Adrenal gland (tissue), 19 donors: ENCODE measurements at places on chromosomes 3 and 15.
A peak's percentile ranks its signal among the peaks of the same experiment; 100 is the strongest.

DNA sequence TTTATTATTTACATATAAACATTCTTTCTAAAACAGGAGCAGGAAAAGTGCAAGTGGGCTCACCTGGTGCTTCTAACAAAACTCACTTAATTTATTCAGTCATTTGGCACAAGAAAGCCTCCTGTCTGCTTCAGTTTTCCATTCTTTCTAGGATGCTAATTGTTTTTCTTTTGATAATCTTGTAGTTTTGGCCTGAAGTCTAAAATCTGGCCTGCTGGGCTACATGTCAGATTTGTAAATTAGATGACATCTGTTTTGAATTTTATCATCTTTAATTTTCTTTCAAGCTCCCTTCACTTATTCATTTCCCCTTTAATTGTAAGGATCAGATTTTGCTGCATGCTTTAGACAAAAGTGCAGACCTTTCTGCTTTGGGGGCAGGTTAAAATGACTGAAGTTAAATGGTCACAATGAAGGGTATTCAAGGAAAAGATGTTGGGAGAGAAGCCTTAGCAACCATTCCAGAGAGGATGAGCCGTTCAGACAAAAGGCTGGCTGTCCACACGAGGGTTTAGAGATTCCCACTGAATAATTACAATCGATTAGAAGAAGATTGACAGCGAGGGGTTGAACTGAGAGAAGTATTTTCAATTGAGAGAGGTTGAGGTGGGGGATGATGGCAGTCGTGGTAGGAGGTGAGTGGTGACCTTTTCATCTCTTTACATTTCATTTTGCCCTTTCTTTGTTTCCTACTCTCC is 59.9 kb upstream of the PTX3 start:
- DNase-seq, result no peak
- H3K36me3 ChIP-seq, result no peaks in the 10 kb centered on the region
- H3K27me3 ChIP-seq, result no peaks in the 10 kb centered on the region
- H3K4me1 ChIP-seq, result no peaks in the 10 kb centered on the region
- H3K27ac ChIP-seq, result no peak overlapping the region
- H3K4me3 ChIP-seq, result no peak overlapping the region

GRCh38 chr3:38992117-38992760 is 59.5 kb downstream of the SCN11A start:
- no peak overlapping the region for H3K27ac ChIP-seq
- no peak for DNase-seq
- no peaks in the 10 kb centered on the region for H3K4me1 ChIP-seq
- H3K27me3 ChIP-seq, result no peaks in the 10 kb centered on the region
- no peaks in the 10 kb centered on the region for H3K36me3 ChIP-seq

DNA sequence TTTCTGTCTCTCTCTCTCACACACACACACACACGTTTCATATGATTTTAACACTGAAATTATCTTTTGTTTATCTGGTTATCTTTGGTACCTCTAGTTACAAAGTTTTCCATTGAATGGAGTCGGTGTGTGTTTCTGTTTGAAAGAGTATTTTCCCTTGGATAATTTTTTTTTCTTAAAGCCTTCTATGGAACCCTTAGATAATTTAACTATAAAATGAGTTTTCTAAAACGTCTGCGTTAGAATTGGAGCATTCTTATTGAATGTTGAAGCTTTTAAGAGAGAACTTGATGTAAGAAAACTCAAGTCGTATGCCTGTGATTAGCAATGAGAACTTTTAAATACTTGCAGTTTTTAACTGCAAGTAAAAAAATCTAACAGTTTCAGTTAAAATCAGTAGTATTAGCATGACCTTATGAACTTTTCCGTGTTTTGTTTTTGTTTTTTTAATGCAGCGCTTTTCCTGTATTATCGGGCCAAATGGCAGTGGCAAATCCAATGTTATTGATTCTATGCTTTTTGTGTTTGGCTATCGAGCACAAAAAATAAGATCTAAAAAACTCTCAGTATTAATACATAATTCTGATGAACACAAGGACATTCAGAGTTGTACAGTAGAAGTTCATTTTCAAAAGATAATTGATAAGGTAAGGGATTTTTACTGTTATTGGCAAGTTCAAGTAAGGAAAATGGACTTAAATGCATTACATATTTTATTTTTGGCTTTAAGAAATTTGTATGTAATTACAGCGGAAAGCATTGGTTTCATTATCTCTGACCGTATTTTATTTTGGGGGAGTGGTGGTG is 3.0 kb downstream of the SMC4 start:
- no peak for DNase-seq
- no peaks in the 10 kb centered on the region for H3K4me1 ChIP-seq
- peak overlapping the region; percentile 73 for H3K4me3 ChIP-seq
- no peak overlapping the region for H3K27ac ChIP-seq
- no peaks in the 10 kb centered on the region for H3K36me3 ChIP-seq

GRCh38 chr15:73035221-73035620 is 17.0 kb upstream of the NEO1 start:
- no peaks in the 10 kb centered on the region for H3K27me3 ChIP-seq
- no peak overlapping the region for H3K27ac ChIP-seq
- H3K4me3 ChIP-seq, result no peak overlapping the region

DNA sequence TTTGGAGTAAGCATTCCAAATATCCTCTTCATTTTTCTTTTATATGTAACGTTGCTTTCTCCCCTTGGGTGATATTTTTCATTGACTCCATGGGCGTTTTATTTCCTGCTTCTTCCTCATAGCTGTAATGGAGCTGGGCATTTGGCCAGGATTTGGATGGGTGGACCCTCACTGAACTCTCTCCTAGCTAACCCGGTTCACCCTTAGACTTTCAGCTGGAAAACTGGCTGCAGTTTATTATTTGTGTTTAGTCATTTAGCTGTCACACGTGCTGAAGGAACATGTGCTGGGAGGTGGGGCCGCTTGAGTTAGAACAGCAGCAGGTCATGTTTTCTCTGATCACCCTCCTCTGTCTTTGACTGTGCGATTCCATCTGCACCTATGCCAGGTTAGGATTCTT is 407.6 kb downstream of the ZIC1 start:
- no peaks in the 10 kb centered on the region for H3K27me3 ChIP-seq
- H3K4me3 ChIP-seq, result no peak overlapping the region
- no peaks in the 10 kb centered on the region for H3K36me3 ChIP-seq
- no peaks in the 10 kb centered on the region for H3K4me1 ChIP-seq
- no peak overlapping the region for H3K27ac ChIP-seq

DNA sequence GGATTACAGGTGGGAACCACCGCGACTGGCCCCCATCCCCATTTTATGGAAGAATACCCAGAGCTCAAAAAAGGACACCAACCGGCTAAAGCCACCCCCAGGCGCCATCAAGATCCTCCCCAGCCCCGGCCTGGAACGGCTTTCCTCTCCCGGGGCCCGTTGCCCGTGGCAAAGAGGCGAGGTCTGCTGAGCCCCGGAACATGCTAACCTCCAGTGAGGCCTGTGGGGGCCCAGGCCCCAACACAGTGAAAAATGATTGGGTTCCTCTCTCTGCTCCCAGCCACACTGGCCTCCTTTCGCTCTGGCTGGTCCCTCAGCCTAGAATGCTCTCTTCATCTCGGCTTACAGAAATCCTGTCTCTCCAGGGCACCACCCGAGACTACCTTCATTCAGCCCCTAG is 46.5 kb upstream of the SMAD6 start:
- no peak overlapping the region for H3K27ac ChIP-seq
- H3K4me3 ChIP-seq, result no peak overlapping the region
- H3K36me3 ChIP-seq, result no peaks in the 10 kb centered on the region
- H3K4me1 ChIP-seq, result peaks cover 2% of the 10 kb centered on the region
- no peaks in the 10 kb centered on the region for H3K27me3 ChIP-seq

GRCh38 chr15:69842851-69843250 is 254.9 kb downstream of the TLE3 start:
- H3K4me3 ChIP-seq, result no peak overlapping the region
- no peak overlapping the region for H3K27ac ChIP-seq
- DNase-seq, result no peak
- H3K36me3 ChIP-seq, result no peaks in the 10 kb centered on the region

DNA sequence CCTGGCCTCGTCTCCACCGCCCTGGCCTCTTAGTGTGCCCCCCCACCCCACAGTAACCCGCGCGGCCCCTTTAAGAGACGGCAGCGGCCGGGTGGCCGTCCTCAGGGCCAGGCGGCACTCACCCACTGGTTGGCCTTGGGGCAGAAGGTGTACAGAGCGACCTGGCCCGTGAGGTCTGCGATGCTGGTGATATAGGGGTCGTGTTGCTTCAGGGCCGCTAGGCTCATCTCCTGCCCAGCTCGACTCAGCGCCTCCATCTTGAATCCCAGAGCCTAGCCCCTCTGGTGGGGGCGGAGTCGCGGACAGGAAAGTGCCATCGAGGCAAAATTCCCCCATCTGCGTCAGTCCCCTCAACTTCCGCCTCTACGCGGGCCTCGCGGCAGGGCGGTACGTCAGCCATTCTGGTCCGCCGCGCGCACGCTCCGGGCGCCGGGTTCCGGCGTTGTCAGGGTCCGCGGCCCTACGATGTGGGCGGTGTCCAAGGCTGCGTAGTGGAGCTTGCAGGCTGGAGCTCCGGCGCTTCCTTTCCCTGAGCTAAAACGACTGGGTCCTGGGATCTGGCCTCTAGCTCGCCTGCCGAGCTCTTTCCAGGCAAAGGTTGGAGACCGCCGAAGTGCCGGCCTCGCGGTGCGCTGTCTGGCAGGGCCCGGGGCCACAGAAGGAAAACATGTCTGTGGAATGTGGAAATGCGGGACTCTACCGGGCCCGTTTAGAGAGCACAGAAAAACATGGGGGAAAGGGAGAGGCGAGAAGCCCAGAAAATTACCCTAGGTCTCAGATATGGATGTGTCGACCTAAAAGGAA is at the start of gene DCP1A:
DCP1A (minus strand) TSS at position 283 of the 804 bp plus-strand sequence; CDS start at position 257, 26 bp downstream.
- DNase-seq, result peak; percentile 98
- H3K27me3 ChIP-seq, result no peaks in the 10 kb centered on the region
- H3K4me1 ChIP-seq, result peaks cover 38% of the 10 kb centered on the region
- H3K4me3 ChIP-seq, result peak within 1 kb of the TSS; percentile 46
- peak within 1 kb of the TSS; percentile 82 for H3K27ac ChIP-seq

GRCh38 chr15:70109978-70110377 is 12.3 kb upstream of the TLE3 start:
- H3K4me3 ChIP-seq, result no peak overlapping the region
- H3K36me3 ChIP-seq, result no peaks in the 10 kb centered on the region
- H3K27ac ChIP-seq, result no peak overlapping the region
- H3K27me3 ChIP-seq, result no peaks in the 10 kb centered on the region

DNA sequence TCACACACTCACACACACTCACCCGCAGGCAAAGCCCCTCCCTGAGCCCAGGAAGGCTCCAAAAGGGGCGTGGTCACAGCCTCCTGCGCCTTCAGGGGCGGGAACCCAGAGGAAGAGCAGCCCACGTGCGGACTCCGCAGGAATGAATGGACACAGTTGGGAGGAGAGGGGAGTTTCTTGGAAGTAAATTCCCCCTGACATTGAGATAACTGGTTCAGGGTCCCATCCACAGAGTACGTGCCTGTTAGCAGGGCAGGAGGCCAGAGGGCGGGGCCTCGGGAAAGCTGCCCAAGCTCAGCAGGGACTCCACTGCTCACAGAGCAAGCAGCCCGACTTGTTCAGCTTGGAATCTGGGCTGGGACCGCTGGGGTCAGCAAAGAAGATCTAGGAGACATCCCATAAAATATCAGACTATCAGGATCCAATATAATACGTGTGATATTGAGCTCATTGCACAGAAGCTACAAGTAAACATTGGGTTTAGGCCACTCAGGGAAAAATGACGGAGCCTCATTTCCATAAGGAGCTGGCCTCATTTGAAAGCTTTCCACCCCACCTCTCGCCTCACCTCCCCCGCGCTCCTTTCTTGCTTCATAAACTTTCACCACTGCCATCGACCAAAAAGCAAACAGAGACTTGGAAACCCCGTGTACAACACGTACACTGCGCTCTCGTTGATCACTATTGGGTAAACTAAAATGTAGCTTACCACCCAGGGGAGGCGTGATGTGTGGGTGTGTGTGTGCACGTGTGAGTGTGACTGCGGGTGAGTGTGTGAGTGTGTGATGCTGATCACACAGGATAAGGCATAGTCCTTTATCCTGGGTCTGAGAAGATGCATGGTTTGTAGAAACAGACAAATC is 36.0 kb downstream of the TM2D3 start:
- H3K27ac ChIP-seq, result peak overlapping the region; percentile 69
- DNase-seq, result peak; percentile 76
- peaks cover 7% of the 10 kb centered on the region for H3K4me1 ChIP-seq
- no peaks in the 10 kb centered on the region for H3K27me3 ChIP-seq
- no peaks in the 10 kb centered on the region for H3K36me3 ChIP-seq
- H3K4me3 ChIP-seq, result no peak overlapping the region

- H3K36me3 ChIP-seq, result no peaks in the 10 kb centered on the region
- DNase-seq, result no peak
- no peaks in the 10 kb centered on the region for H3K4me1 ChIP-seq
- no peak overlapping the region for H3K4me3 ChIP-seq
- H3K27me3 ChIP-seq, result no peaks in the 10 kb centered on the region
- no peak overlapping the region for H3K27ac ChIP-seq
Observed at GRCh38 chr3:13776253-13777050, 103.4 kb downstream of the WNT7A start.

- no peaks in the 10 kb centered on the region for H3K4me1 ChIP-seq
- H3K36me3 ChIP-seq, result no peaks in the 10 kb centered on the region
- H3K4me3 ChIP-seq, result no peak overlapping the region
- no peaks in the 10 kb centered on the region for H3K27me3 ChIP-seq
Observed at GRCh38 chr3:196179380-196180308, 31.6 kb downstream of the ZDHHC19 start.

DNA sequence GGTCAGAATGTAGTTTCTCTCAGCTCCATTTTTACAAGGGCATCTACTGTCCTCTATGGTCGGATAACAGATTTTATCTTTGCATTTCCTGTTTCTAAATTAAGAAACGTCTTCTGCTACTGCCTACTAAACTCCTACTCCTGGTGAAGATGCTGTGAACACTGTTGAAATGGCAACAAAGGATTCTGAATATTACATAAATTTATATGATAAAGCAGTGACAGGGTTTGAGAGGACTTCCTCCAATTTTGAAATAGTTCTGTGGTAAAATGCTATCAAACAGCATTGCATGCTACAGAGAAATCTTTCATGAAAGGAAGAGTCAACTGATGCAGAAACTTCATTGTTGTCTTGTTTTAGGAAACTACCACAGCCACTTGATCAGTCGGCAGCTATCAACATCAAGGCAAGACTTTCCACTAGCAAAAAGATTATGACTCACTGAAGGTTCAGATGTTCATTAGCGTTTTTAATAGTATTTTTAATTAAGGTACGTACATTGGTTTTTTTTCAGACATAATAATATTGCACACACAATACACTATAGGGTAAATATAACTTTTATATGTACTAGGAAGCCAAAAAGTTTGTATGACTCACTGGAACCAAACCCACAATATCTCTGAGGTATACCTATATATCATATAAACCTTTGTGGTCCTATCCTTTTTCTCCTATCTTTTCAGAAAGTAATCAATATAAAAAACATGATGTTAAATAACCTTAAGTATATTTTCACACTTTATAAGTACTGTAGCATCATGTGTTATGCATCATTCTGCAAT is 156.1 kb downstream of the STAG1 start:
- no peak overlapping the region for H3K4me3 ChIP-seq
- no peaks in the 10 kb centered on the region for H3K36me3 ChIP-seq
- no peak overlapping the region for H3K27ac ChIP-seq
- no peaks in the 10 kb centered on the region for H3K4me1 ChIP-seq
- no peaks in the 10 kb centered on the region for H3K27me3 ChIP-seq

GRCh38 chr3:127090218-127091160 is 102.4 kb upstream of the PRR23E start:
- H3K36me3 ChIP-seq, result no peaks in the 10 kb centered on the region

- no peaks in the 10 kb centered on the region for H3K4me1 ChIP-seq
- no peak overlapping the region for H3K27ac ChIP-seq
- no peaks in the 10 kb centered on the region for H3K27me3 ChIP-seq
- no peak overlapping the region for H3K4me3 ChIP-seq
Observed at GRCh38 chr3:124422805-124423204, 307.4 kb upstream of the UMPS start.

GRCh38 chr3:187264021-187264420 is 27.5 kb downstream of the MASP1 start:
- H3K4me1 ChIP-seq, result peaks cover 17% of the 10 kb centered on the region
- H3K27ac ChIP-seq, result no peak overlapping the region
- no peak for DNase-seq
- no peak overlapping the region for H3K4me3 ChIP-seq
